Stomach (tissue), 19 donors: ENCODE measurements at places on chromosomes 5 and 9. TPM values are rescaled to one million over a fixed set of nuclear protein-coding genes. Genes with fewer than 3 reads are reported as not detected.

ORM2 gene
- not detected for total RNA-seq

LRRC19 gene
- not detected for total RNA-seq

MARCOL gene
- total RNA-seq = not detected

FCN2 gene
- total RNA-seq = not detected

ZNG1F gene
- 29.3 TPM for total RNA-seq

CDX1 gene
- 472 TPM for total RNA-seq

HACD4 gene
- total RNA-seq = 5.9 TPM

PPIP5K2 gene
- 31.2 TPM for total RNA-seq

MYOZ3 gene
- total RNA-seq = 0.55 TPM

PARP8 gene
- 29.8 TPM for total RNA-seq

SLC4A9 gene
- total RNA-seq = not detected

SPATA31D4 gene
- total RNA-seq = not detected

GPR150 gene
- 0.89 TPM for total RNA-seq
